ENCODE measurements at places on chromosomes 3 and 15. TPM values are rescaled to one million over a fixed set of nuclear protein-coding genes. Genes with fewer than 3 reads are reported as not detected.

DNA sequence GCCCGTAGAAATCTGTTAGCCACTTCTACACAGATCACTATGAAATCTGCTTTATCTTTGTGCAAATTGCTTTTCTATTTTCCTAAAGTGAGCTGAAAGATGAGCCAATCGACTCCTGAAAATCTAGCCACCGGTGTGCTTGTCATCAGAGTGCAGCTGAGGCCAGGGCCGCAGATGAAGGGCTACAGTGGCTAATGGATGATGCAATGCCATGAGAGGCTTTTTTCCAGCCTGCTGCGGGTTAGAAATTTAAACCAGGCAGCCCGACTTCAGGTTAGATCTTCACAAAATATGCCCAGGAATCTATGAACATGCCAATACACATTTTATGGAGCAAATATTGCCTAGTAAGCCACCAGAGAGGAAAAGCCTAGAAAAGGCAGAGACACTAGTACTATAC lies 948.2 kb upstream of the CFAP20DC start:
- H3K27ac ChIP-seq, result no peak overlapping the region
- no peak for DNase-seq
- H3K27me3 ChIP-seq, result no peaks in the 10 kb centered on the region
- H3K4me3 ChIP-seq, result no peak overlapping the region
- H3K4me1 ChIP-seq, result no peaks in the 10 kb centered on the region
- H3K36me3 ChIP-seq, result no peaks in the 10 kb centered on the region

- DNase-seq, result no peak
Observed at GRCh38 chr3:38038447-38038911, 529 bp upstream of the DLEC1 start.

GRCh38 chr15:73600413-73601335 lies 32.5 kb downstream of the NPTN start:
- H3K4me3 ChIP-seq, result no peak overlapping the region
- H3K36me3 ChIP-seq, result no peaks in the 10 kb centered on the region
- no peak overlapping the region for H3K27ac ChIP-seq
- no peak for DNase-seq
- H3K4me1 ChIP-seq, result peaks cover 76% of the 10 kb centered on the region
- H3K27me3 ChIP-seq, result no peaks in the 10 kb centered on the region

DNA sequence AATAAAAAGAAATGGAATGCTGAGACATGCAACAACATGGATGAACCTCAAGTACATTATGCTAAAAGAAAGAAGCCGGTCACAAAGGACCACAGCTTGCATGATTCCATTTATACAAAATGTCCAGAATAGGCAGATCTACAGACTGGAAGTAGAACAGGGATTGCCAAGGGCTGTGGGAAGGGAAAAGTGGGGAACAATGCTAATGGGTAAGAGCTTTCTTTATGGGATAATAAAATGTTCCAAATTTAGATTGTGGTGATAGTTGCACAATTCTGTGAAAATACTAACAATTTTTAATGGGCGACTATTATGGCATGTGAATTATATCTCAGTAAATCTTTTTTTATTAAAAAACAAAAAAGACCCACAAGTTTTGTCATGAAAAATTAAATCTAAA lies 106.2 kb downstream of the TMCO5A start:
- no peaks in the 10 kb centered on the region for H3K36me3 ChIP-seq
- no peak overlapping the region for H3K4me3 ChIP-seq
- H3K27ac ChIP-seq, result no peak overlapping the region
- H3K27me3 ChIP-seq, result no peaks in the 10 kb centered on the region

DNA sequence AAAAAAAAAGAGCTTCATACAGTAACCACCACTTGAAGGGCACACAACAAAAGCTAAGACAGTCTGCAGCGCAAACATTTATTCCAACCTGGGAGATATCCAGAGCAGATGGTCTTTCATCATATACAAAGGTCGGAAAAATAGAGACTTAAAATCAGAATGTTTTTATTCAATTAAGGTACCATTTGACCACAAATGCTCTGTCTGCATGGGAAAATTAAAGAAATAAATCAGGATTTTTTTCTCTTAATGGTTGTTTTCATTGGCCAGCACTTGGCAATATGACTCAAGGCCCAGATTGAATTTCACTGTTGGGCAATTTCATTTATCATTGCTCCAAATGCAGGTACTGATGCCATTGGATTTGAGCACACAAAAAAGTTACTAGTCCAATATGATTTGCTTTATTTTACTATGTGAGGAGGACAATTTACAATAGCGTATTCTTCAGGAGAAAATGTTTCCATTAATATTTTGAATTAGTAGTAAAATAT lies 145.9 kb upstream of the AGTR1 start:
- H3K4me1 ChIP-seq, result no peaks in the 10 kb centered on the region
- no peak for DNase-seq
- no peak overlapping the region for H3K27ac ChIP-seq
- H3K4me3 ChIP-seq, result no peak overlapping the region
- H3K36me3 ChIP-seq, result no peaks in the 10 kb centered on the region

DNA sequence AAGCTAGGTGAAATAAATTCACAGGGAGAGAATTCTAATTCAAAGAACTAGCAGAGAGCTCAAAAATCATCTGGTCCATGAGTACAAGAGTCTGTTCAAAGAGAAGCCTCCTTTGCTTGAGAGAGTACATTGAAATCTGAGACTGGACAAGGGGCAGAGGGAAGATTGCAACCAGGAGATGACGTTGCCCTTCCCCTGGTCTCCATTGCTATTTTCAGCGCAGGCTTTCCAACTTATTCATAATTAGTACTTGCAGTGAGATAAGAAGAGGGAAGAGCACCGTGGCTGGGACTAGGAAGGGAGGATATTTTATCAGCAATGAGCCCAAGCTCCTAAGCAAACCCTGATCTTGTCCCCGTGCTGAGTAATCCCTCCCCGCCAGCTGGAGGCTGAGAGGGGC lies 251.8 kb upstream of the RORA start:
- H3K27ac ChIP-seq, result no peak overlapping the region
- no peaks in the 10 kb centered on the region for H3K27me3 ChIP-seq
- no peaks in the 10 kb centered on the region for H3K4me1 ChIP-seq
- no peak for DNase-seq

DNA sequence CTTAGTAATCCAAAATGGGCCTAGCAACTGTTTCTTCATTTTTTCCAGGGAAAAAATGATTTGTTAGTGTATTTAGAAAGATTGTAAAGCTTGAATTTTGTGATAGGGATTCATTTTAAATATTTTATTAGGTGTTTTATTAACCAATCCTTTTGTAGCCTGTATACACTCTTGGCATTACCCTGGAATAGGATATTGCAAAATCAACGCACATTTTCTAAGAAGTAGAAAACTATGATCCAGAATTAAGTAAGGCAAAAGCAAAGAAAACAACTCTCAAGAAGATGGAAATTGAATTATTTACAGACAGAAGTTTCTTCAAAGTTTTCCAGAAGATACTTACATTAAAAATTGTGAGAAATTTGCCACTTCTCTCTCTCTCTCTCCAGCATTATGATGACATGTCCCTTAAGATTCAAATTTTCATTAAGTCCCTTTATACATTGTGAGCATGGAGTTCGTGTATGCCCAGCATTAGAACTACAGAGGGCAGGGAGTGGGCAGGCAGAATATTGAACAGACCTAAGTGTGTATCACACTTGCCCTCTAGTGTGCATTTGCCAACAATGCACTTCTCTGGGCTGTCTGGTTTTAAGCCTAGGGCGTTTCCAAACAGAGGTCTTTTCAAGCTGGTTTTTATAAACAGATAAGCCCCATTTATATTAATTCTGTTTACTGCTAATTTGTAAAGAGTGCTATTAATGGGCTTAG lies 28.5 kb upstream of the CMSS1 start:
- H3K36me3 ChIP-seq, result peaks cover 1% of the 10 kb centered on the region
- H3K4me1 ChIP-seq, result no peaks in the 10 kb centered on the region
- no peak overlapping the region for H3K27ac ChIP-seq
- no peak for DNase-seq

DNA sequence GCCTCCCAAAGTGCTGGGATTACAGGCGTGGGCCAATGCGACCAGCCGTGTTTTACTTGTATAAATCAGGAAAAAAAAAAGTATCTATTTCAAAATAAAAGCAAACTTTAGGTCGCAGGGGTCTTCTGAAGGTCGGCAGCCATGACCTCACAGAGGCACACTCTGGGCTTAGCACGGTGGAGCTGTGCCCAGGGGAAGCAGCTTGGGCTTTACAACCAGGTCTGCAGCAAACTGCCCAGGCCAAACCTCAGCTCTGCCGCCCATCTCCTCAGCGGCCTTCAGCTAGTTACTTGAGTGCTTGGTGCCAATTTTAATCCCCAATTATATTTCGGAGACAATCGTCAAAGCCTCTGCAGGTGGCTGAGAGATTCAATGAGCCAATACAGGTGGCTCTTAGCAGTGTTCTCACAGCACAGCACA lies 30.1 kb downstream of the ZDHHC19 start:
- no peaks in the 10 kb centered on the region for H3K27me3 ChIP-seq
- peaks cover 8% of the 10 kb centered on the region for H3K4me1 ChIP-seq
- no peak overlapping the region for H3K4me3 ChIP-seq
- no peak overlapping the region for H3K27ac ChIP-seq
- DNase-seq, result no peak
- no peaks in the 10 kb centered on the region for H3K36me3 ChIP-seq

- no peaks in the 10 kb centered on the region for H3K4me1 ChIP-seq
- no peak overlapping the region for H3K4me3 ChIP-seq
- no peak overlapping the region for H3K27ac ChIP-seq
- no peaks in the 10 kb centered on the region for H3K36me3 ChIP-seq
- H3K27me3 ChIP-seq, result no peaks in the 10 kb centered on the region
- DNase-seq, result peak; percentile 60
Observed at GRCh38 chr3:149494022-149494758, 19.7 kb downstream of the TM4SF4 start.

- H3K27ac ChIP-seq, result no peak overlapping the region
- H3K4me3 ChIP-seq, result no peak overlapping the region
- no peak for DNase-seq
- H3K4me1 ChIP-seq, result peaks cover 23% of the 10 kb centered on the region
Observed at GRCh38 chr3:32471246-32471645, 31.4 kb downstream of the CMTM6 start.

DNA sequence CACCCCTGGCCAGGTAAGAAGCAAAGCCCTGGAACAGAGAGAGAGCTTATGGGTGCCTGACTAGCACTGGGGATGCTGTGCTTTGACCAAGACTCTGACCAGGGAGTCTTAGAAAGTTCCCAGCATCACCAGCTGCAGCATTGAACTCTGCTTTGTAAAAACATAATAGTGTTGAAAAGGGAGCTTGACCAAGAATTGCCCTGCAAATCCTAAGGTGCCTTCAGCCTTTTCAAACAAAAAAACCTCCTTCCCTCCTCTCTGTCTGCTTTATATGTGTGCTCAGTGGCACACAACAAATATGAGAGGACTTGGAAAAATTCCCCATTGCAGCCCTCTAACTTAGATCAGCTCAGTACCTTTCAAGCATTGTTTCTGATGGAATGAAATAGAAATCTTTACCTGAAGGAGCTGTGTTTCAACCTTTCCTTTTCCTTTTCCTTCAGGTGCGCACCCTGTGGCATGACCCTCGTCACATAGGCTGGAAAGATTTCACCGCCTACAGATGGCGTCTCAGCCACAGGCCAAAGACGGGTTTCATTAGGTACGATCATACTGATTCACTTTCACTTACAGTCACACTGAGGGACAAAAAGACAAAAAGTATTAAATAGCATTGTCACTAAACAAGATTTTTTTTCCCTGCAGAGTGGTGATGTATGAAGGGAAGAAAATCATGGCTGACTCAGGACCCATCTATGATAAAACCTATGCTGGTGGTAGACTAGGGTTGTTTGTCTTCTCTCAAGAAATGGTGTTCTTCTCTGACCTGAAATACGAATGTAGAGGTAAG lies 13.0 kb downstream of the THBS1 start:
- no peaks in the 10 kb centered on the region for H3K4me1 ChIP-seq
- no peak for DNase-seq
- H3K4me3 ChIP-seq, result no peak overlapping the region
- H3K27me3 ChIP-seq, result no peaks in the 10 kb centered on the region

DNA sequence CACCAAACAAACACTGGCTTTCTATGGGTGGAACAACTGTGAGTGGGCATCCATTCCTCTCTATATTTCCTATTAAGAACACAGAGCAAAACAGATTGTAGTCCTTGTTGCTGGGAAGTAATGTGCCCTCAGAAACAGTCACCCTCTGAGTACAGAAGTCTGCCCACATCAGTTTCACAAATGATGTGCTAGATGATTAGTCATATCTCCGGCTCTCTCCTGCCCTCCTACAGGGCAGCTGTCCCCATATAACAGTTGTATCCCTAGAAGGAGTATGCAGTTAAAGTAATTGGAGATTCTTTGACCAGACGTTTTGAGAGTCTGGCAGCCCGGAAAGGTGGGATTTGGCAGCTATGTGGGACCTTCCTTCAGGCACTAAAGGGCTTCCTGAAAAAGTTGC lies 159.9 kb downstream of the APBA2 start:
- H3K27me3 ChIP-seq, result no peaks in the 10 kb centered on the region
- no peaks in the 10 kb centered on the region for H3K36me3 ChIP-seq
- H3K4me1 ChIP-seq, result no peaks in the 10 kb centered on the region
- H3K27ac ChIP-seq, result no peak overlapping the region

- no peak overlapping the region for H3K27ac ChIP-seq
- no peaks in the 10 kb centered on the region for H3K27me3 ChIP-seq
- no peak overlapping the region for H3K4me3 ChIP-seq
- DNase-seq, result no peak
- H3K36me3 ChIP-seq, result no peaks in the 10 kb centered on the region
Observed at GRCh38 chr3:150393745-150394144, 14.4 kb upstream of the TSC22D2 start.

GRCh38 chr15:39361497-39361896 lies 219.4 kb upstream of the THBS1 start:
- H3K4me3 ChIP-seq, result no peak overlapping the region
- no peak overlapping the region for H3K27ac ChIP-seq
- H3K36me3 ChIP-seq, result no peaks in the 10 kb centered on the region
- H3K27me3 ChIP-seq, result no peaks in the 10 kb centered on the region
- no peak for DNase-seq
- H3K4me1 ChIP-seq, result peaks cover 13% of the 10 kb centered on the region

GRCh38 chr3:171228240-171228639 lies 201.7 kb upstream of the SLC2A2 start:
- no peaks in the 10 kb centered on the region for H3K27me3 ChIP-seq
- H3K27ac ChIP-seq, result no peak overlapping the region
- no peaks in the 10 kb centered on the region for H3K36me3 ChIP-seq
- no peak for DNase-seq
- no peaks in the 10 kb centered on the region for H3K4me1 ChIP-seq

DNA sequence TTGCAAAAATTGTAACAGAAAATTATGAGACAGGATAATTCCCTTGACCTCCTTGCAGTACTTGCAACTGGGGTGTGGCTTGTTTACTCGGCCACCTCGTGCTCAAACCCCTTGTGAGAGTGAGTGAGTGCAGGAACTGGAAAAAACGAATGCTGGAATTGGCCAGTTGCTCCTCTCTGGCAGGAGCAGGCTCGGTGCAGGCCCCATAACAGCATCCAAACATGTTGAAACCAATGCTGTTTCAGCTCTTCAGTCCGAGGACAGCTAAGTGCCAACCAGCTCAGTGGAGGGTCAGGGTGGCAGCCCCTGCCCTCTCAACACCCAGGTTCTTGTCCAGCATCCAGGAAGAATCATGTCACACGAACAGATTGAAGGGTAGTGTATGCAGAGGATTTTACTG lies 36.9 kb downstream of the METTL6 start:
- H3K4me3 ChIP-seq, result no peak overlapping the region
- no peaks in the 10 kb centered on the region for H3K36me3 ChIP-seq
- H3K27ac ChIP-seq, result no peak overlapping the region
- H3K4me1 ChIP-seq, result peaks cover 12% of the 10 kb centered on the region
- DNase-seq, result no peak

Gene CAMK1
- 30.8 TPM for total RNA-seq

Gene C3orf20
- not detected for total RNA-seq

Gene TTC23
- 16.4 TPM for total RNA-seq

Gene ARNT2
- 11.4 TPM for total RNA-seq

Gene EPB42
- total RNA-seq, result not detected

Gene PDE12
- total RNA-seq, result 17.5 TPM

Gene ADGRG7
- total RNA-seq, result not detected

Gene RPS27L
- total RNA-seq, result 184 TPM

All from lower lobe of right lung (tissue), 2 donors.